Activated CD8-positive, alpha-beta memory T cell treated with anti-CD3 and anti-CD28 coated beads, Interleukin-2, amount 10 ng/mL, durations not matched to agents 7 days and 5 days (primary cell): ENCODE measurements at places on chromosomes 3 and 15.
A peak's percentile ranks its signal among the peaks of the same experiment; 100 is the strongest.

DNA sequence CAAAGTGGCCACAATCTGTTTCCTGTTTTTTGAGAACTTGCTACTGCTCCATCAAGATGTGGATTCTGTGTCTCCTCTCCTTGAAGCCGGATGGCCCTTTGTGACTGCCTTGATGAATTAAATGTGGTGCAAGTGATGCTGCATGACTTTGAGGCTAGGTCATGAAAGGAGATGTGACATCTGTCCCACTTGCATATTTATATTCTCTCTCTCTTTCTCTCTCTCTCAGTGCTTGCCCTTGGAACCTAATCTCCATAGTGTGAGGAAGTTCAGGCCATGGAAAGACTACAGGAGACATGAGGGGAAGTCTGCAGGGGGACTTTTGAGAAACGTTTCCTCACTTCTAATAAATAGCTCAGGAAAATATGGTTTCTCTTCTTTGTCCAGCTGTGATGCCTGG is 50.0 kb upstream of the ADPGK start:
- no peak for DNase-seq

GRCh38 chr3:6262010-6262409 is 598.9 kb upstream of the GRM7 start:
- DNase-seq: no peak

DNA sequence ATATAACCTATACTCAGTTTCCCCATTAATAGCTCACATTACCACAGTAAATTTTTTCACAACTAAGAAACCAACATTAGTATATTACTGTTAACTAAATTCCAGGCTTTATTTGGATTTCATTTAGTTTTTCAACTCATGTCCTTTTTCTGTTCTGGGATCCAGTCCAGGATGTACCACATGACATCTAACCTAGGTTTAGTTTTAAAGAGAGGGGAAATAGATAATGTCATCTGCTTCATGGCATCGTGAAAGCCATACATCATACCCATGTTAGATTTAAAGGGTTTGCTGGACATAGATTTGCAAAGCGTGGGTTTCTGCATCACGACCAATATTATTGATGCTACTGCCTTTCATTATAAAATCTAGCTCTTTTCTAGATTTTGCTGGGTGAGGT is 33.2 kb upstream of the RPP14 start:
- DNase-seq: no peak

GRCh38 chr15:63948971-63949370 is 97.3 kb downstream of the DAPK2 start:
- peak; percentile 23 for DNase-seq

GRCh38 chr3:178181088-178181487 is 355.1 kb upstream of the KCNMB2 start:
- no peak for DNase-seq

DNA sequence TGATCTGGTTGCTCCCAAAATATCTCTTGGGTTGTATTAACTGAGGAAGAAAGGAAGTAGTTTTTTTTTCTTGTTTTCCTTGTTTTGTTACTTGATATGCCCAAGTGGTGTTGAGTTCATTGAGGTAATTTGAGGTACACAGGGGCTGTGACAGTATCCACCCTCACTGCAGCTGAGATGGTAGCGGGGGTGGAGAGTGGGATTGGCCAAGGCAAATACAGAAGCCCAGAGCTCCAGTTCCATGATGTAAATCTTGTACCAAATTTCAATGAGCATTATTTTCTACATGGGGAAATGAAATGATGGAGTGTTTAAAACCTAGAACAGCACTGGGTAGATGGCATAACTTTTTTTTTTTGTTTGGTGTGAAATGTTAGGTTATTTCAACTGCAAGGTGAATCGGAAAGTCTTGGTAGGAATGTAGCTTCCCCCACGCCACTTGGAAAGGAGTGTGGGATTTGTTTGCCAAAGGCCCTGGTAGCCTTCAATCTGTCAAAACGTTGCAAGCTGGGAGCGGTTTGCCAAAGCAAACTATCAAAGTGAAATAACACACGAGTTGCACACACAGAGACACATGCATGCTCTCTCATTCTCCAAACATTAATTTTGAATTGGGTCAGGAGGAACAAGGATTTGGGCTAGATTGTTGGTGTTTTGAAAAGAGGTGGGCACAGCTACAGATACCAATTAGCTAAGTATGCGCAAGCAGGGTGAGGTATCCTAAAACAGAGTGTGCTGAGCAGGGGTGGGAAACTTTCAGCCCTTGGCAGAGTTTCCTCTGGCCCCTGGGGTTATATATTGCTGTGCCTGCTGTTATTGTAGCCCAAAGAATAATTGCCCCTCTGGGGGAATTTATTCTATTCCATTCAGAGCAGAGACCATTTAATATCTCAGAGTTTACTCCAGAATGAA is 34.6 kb downstream of the THSD4 start:
- no peak for DNase-seq

GRCh38 chr15:93658026-93658816 is 569.2 kb upstream of the RGMA start:
- DNase-seq: no peak

DNA sequence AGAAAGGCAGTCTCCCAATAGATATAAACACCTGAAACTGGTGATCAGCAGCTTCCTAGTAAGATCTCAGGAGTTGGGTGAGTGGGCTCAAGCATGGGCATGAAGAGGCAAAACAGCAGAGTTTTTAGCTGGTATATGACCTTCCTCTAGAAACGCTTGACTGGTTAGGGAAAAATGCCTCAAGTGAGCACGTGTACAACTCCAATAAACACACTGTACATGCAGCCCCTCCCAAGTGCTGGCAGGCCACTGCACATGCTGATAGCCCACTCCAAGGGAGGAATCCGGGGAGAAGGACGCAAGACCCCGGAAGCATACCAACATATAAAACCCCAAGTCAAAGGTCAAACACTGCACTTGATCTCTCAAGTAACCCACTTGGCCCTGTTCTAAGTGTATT is 143.0 kb downstream of the FMN1 start:
- no peak for DNase-seq

- DNase-seq: no peak
Measured at GRCh38 chr3:15083252-15083651, 15.7 kb downstream of the RBSN start.

DNA sequence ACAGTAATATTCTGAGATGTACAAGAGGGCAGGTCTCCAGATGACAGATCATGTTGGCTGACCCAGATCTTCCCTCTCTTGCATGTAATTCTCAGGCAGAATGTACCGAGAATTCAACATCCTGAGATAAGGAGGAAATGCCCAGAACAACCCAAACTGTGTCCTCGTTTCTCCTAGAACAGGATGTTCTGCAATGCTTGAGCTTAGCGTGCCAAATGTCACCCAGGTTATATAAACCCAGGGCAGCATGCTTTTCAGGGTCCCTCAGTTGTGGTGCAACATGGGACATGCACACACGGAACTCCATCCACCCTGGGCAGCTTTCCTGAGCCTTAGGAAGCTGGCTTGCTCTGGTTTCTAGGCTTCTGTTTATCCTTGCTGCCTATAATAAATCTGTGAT is 102.1 kb upstream of the CMC1 start:
- no peak for DNase-seq

GRCh38 chr3:115401851-115402501 is 221.3 kb upstream of the GAP43 start:
- no peak for DNase-seq

DNA sequence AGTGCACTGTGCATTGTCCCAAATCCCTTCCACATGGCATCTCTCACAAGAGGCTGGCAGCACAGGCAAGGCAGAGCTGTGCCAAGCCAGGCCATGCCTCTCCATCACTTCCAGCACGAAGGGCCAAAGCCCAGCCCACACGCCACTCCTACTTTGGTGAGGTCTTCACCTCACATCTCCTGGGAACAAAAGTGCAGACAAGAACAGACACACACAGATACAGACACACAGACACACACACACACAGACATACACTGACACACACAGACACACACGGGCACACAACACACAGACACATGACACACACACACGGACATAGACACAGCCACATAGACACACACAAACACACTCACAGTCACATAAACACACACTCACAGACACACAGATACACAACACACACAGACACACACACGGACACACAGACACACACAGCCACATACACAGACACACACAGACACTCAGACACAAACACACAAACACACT is 233.3 kb downstream of the UACA start:
- DNase-seq: no peak

GRCh38 chr3:179037351-179037750 is 34.3 kb downstream of the ZMAT3 start:
- DNase-seq: peak; percentile 45

DNA sequence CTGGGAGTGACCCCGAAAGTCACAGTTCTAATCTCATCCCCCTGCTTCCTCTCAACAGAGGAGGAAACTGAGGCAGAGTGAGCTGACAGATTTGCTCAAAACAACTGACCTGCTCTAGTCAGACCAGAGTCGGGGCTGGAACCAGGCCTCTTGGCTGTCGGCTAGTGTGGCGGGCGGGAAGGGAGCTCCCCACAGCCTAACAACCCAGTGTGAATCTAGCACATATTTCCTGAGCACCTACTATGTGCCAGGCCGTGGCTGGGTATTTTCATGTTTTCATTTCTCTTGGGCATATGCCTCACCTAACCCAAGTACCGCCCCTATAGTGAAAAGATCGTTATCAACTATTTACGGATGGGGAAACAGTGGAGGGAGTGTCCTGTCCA is 27.2 kb downstream of the GRIP2 start:
- no peak for DNase-seq
